H9 (cell line): ENCODE measurements at places on chromosomes 3 and 15. TPM values are rescaled to one million over a fixed set of nuclear protein-coding genes. Genes with fewer than 3 reads are reported as not detected.
A peak's percentile ranks its signal among the peaks of the same experiment; 100 is the strongest.

- H3K27ac ChIP-seq, result no peak overlapping the region
- H3K27me3 ChIP-seq, result no peaks in the 10 kb centered on the region
- H3K4me3 ChIP-seq, result no peak overlapping the region
- no peak for DNase-seq
- peaks cover 70% of the 10 kb centered on the region for H3K36me3 ChIP-seq
- no peaks in the 10 kb centered on the region for H3K4me1 ChIP-seq
These were observed 35.8 kb downstream of the CTNNB1 start for GRCh38 chr3:41234823-41235721.

- no peak overlapping the region for H3K27ac ChIP-seq
- H3K4me1 ChIP-seq, result no peaks in the 10 kb centered on the region; the same call in 1 of the 2 replicates
- DNase-seq, result peak; percentile 24
These were observed 64.9 kb downstream of the ATP10A start for GRCh38 chr15:25797936-25798901.

GRCh38 chr3:197466586-197467399 lies 89.0 kb downstream of the BDH1 start:
- H3K4me1 ChIP-seq, result no peaks in the 10 kb centered on the region; the same call in 1 of the 2 replicates
- no peak overlapping the region for H3K27ac ChIP-seq
- H3K27me3 ChIP-seq, result no peaks in the 10 kb centered on the region
- H3K4me3 ChIP-seq, result no peak overlapping the region; the same call in 2 of the 3 replicates

DNA sequence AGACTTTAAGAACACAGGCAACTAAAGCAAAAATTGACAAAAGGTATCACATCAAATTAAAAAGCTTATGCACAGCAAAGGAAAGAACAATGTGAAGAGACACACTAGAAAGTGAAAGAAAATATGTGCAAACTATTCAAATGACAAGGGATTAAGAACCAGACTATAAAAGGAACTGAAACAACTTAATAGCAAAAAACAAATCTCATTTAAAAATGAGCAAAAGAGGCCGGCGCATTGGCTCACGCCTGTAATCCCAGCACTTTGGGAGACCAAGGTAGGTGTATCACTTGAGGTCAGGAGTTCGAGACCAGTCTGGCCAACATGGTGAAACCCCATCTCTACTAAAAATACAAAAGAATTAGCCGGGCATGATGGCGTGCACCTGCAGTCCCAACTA lies 14.4 kb downstream of the NGLY1 start:
- H3K36me3 ChIP-seq, result peaks cover 33% of the 10 kb centered on the region
- no peaks in the 10 kb centered on the region for H3K27me3 ChIP-seq
- H3K4me1 ChIP-seq, result no peaks in the 10 kb centered on the region

Gene B3GNT5
- total RNA-seq, result 7.3 and 7.6 TPM in 2 replicates

Gene GOLGA8T
- 0.53 TPM in 1 of 2 replicates, not detected in the other for total RNA-seq

Gene DAPK2
- 3.5 and 4.6 TPM in 2 replicates for total RNA-seq

Gene KCNMB3
- total RNA-seq, result 1.6 and 1.9 TPM in 2 replicates

Gene SLC2A2
- not detected in 2 replicates for total RNA-seq

Gene TPRG1
- total RNA-seq, result 0.20 and 0.66 TPM in 2 replicates
